ENCODE measurements at places on chromosomes 2 and 18. TPM values are rescaled to one million over a fixed set of nuclear protein-coding genes. Genes with fewer than 3 reads are reported as not detected.
A peak's percentile ranks its signal among the peaks of the same experiment; 100 is the strongest.

SULT6B1 gene
- total RNA-seq, result not detected

WNT10A gene
- total RNA-seq, result not detected

KLHL41 gene
- 1.1 TPM for total RNA-seq

GRCh38 chr18:58534535-58535301, 94.2 kb downstream of the ALPK2 start:
- DNase-seq, result no peak

COLEC11 gene
- 0.71 TPM for total RNA-seq

- DNase-seq, result peak; percentile 89
Observed at GRCh38 chr2:74919827-74920226, 38.6 kb upstream of the POLE4 start.

DSC2 gene
- 4.2 TPM for total RNA-seq

XDH gene
- not detected for total RNA-seq

DNA sequence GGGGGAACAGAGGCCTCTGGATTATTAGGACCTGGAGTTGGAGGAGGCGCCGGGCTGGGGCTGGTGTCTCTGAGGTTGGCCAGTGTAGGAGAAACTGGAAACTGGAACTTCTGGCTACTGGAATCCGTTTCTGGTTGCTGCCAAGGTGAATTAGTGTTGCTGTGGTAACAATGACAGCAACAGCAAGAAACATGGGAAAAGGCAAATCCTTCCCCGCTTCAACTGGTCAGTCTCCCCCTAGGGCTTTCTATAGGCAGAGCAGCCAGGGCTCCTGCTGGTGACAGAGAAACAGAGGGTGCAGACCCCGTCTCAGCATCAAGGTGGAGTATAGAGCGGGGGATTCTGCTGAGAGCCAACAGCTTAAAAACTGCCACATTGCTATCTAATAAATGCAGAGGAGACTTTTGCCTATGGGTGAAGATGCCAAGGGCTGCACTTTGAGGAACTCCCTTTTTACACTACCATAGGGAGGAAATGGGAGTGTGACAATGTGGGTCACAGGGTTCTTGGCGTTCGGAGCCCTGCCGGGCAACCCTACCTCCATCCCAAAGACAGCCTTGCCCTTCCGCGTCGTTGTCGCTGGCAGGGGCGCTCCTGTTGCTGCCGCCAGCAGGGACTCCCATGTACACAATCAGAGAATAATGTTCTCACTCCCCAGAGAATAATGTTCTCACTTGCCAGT, 81.4 kb upstream of the CABLES1 start:
- no peak for DNase-seq

- DNase-seq, result no peak
Observed at GRCh38 chr2:236193026-236193425, 24.8 kb upstream of the GBX2 start.

GRCh38 chr18:55515941-55516710, 71.9 kb downstream of the TCF4 start:
- no peak for DNase-seq

DNA sequence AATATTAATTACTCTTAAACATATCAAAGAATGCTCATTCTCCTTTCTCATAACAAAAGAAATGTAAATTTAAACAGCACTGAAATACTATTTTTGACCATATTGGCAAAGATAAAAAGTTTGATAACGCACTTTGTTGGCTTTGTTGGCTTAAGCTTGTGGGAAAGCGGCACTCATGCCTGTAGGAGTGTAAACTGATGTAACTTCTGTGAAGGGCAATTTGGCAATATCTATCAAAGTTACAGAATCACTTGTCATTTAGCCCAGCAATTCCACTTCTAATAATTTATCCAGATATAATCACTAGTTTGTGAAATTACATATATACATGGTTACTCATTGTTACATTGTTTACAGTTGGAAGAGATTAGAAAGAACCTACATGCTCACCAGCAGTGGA, 311.8 kb upstream of the STON1 start:
- no peak for DNase-seq

MDH1B gene
- 0.57 TPM for total RNA-seq

CAPN13 gene
- not detected for total RNA-seq

FOXI3 gene
- total RNA-seq, result not detected

- peak; percentile 46 for DNase-seq
Observed at GRCh38 chr2:239833269-239834109, 191.7 kb downstream of the NDUFA10 start.

DNA sequence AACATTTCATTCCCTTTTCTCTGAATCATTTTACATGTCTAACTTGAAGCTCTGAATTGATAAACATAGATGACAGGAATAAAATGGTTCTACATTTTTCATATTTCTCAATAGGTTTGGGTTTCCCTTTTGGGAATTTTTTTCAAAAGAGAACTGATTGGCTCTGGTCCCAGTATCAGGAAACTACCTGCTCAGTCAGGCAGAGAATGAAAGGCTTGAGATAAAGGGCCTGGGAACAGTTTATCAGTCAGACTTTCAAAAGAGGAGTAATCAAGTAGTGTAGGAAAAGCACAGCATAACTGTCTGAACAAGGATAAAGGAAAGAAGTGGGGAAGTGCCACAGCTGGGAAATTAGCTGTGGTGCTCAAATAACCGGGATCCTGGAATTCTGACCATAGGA, 28.3 kb upstream of the CCL20 start:
- no peak for DNase-seq

VAMP5 gene
- 79.9 TPM for total RNA-seq

COL4A3 gene
- total RNA-seq, result 0.42 TPM

GCG gene
- total RNA-seq, result not detected

- DNase-seq, result no peak
Observed at GRCh38 chr18:23377669-23378301, 75.3 kb upstream of the RIOK3 start.

GRCh38 chr18:46406539-46406932, 250.5 kb downstream of the LOXHD1 start:
- no peak for DNase-seq

DNA sequence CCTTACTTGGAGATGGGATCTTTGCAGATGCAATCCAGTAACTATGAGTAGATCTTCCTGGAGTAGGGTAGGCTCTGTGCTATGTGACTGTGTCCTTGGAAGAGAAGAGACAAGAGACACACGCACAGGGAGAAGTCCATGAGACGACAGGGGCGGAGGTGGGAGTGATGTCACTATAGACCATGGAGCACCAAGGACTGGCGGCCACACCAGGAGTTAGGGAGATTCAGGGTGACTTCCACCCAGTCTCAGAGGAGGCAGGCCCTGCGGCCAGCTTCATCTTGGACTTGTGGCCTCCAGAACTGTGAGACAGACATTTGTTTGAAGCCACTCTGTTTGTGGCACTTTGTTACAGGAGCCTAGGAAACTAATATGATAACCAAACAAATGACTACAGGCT, 177.8 kb downstream of the INHBB start:
- peak; percentile 57 for DNase-seq

- DNase-seq, result no peak
Observed at GRCh38 chr2:8421658-8422449, 260.0 kb upstream of the ID2 start.

DNA sequence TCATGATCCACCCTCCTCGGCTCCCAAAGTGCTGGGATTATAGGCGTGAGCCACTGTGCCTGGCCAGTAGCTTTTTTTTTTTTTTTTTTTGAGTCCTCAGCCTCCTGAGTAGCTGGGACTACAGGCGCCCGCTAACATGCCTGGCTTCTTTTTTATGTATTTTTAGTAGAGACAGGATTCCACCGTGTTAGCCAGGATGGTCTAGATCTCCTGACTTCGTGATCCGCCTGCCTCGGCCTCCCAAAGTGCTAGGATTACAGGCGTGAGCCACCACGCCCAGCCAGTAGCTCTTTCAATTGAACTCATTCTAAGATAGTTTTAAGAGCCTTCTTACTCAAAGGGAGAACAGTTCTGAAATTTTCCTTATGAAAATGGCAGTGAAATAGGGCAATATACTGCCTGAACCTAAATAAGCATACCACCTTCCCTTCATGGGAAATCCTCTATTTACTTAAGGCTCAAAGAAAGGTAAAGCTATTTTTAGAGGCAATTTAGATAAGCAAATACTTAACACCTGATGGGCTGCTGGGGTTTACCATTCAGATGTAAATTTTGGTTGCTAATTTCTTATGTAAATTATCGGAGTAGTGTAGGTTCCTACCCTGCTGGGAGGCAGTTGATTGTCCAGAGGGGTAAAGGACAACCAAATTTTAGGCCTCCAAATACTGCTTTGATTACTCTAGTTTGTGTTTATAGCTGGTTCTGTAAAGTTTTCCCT, 144.7 kb downstream of the GREB1L start:
- no peak for DNase-seq

ABCG5 gene
- not detected for total RNA-seq

- no peak for DNase-seq
Observed at GRCh38 chr2:47336259-47337238, 66.4 kb upstream of the MSH2 start.

ANKRD30B gene
- total RNA-seq, result not detected

- no peak for DNase-seq
Observed at GRCh38 chr2:156190517-156190916, 142.0 kb downstream of the NR4A2 start.

Measured in posterior vena cava (tissue), 2 donors.